Activated CD8-positive, alpha-beta memory T cell treated with anti-CD3 and anti-CD28 coated beads for 24 hours (primary cell): ENCODE measurements at places on chromosomes 7 and 10.

GRCh38 chr10:70201105-70201504 lies 30.8 kb upstream of the SAR1A start:
- DNase-seq: no peak

DNA sequence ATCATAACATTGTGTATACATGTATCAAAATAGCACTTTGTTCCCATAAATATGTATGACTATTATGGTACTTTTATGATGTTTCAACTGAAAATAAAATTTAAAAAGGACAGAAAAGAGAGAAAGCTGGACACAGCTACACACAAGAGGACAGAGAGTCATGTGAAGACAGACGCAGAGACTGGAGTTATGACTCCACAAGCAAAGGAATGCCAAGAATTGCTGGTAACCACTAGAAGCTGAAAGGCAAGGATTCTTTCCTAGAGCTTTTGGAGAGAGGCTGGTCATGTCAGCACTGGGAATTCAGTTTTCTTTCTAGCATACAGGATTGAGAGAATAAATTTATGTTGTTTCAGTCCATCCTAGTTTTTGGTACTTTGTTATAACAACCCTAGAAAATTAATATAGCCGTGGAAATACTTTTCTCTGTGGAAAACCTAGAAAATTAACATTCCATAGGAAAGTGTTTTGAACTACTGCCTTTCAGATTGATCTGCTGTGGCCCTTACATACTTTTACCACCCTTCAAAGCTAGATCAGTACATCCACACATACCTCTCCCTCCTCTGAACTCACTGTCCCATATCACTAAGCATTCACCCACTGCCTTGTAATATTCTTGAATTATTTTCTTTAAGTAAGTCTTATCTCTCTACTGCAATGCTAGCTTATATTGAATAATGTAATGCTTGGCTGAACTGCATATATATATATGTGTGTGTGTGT lies 575.3 kb downstream of the IPMK start:
- DNase-seq: no peak

DNA sequence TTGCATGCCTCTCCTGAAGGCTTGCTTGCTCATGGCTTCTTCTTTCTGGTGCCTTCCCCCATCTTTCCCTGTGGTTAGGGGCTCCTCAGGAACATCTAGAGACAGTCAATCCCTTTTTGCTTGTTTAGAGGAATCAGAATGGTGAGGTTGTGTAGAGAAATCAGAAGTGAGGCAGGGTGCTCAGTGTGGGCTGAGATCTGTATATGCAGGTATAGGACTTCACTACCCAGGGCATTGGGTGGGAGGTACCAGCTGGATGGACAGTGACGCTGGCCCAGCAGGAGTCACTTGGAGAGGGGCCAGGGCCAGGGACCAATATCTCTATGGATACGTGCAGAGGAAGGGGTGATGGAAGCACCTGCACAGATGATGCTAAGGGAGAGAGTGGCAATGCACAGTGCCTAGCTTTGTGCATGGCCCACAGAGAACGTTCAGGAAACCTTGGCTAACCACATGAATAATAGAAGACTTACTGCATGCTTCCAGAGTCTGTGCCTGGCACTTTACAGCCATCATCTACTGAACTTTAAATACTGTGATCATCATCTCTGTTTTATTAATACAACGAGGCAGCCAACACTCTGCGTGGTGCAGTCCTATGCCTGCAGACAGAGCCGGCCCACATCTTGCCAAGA lies 255.2 kb downstream of the ABCA13 start:
- no peak for DNase-seq

- no peak for DNase-seq
Measured at GRCh38 chr10:34768261-34768971, 46.7 kb downstream of the PARD3 start.

GRCh38 chr7:54663603-54664234 lies 95.3 kb downstream of the SEC61G start:
- DNase-seq: no peak

GRCh38 chr7:122858320-122858719 lies 27.9 kb downstream of the CADPS2 start:
- no peak for DNase-seq

DNA sequence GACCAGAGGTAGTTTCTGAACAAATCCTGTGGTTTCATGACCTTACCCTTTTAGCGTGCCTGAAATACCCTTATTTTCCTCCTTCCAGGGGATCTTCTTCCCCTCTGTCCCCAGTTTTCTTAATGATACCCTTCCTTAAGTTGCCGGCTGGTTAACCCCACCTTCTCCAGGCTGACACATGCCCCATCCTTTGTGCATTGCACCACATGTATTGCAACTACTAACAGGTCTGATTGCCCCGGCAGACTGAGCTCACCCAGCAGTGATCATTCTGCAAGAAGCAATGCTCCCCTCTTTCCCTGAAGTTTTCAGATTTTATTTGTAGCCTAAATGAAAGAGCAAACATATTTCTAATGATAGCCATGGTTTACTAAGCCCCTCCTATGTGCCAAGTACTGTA lies 108.2 kb downstream of the HIP1 start:
- no peak for DNase-seq
